ENCODE measurements at places on chromosomes 11 and 22. TPM values are rescaled to one million over a fixed set of nuclear protein-coding genes. Genes with fewer than 3 reads are reported as not detected.

CHKA gene
- polyA plus RNA-seq, result 37.5 TPM

OR2D2 gene
- not detected for polyA plus RNA-seq

TIGD3 gene
- 0.62 TPM for polyA plus RNA-seq

MFRP gene
- polyA plus RNA-seq, result not detected

DNA sequence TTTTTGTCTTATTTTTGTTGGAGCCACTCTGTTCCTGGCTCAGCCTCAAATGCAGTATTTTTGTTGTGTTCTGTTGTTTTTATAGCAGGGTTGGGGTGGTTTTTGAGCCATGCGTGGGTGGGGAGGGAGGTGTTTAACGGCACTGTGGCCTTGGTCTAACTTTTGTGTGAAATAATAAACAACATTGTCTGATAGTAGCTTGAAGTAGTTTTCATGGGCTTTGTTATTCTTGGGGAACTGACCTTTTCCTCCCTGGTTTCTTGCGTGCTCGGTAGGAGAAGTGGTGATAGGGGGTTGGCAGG is 6.0 kb upstream of the MCM5 start:
- no peak for DNase-seq

DNA sequence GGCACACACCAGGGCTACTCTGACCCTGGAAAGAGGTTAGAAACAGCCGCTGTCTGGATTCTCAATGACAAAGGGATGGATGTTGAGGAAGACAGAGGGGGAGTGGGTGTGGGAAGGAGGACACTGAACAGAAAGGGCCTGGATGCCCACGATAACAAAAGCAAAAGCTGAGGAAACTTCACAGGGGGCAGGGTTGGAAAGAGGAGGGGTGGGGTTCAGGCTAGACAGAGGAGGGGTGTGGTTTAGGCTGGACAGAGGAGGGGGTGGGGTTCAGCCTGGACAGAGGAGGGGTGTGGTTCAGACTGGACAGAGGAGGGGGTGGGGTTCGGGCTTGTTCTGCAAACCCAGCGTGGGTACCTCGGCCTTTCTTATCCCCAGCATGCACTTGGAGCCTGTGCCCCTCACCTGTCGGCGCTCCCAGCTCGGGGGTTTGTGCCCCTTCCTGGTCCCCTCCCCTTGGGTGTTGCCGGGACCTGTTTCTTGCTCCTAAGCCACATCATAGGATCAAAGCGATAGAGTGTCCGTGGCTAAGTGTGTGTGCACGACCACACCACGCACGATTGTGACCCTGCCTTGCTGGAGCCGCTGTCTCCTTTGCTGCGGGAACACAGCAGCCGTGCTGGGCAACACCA is 75.6 kb downstream of the BRD1 start:
- DNase-seq, result no peak

DNA sequence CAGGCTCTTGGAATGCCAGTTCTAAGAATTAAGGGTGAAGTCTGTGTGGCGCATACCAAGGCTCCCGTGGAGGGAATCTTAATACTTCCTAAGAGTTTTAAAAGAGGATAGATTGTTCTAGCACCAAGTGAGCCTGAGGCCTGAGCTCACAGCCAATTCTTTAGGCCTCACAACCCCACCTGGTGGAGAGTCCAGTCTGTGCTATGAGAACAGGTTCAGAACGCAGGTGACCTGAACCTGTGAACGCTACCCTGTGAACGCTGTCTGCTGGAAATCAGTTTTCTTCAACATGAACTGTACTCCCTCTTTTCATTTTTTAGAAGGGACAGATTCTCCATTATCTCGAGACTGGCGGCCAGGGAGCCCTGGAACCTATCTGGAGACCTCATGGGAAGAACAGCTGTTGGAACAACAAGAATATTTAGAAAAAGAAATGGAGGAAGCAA is 43.2 kb upstream of the DLAT start:
- peak; percentile 65 for DNase-seq

GRCh38 chr11:71453037-71453917 is at the start of gene NADSYN1:
TSS of gene NADSYN1 (plus strand) at chr11:71453203. CDS start at chr11:71453297, 94 bp downstream.
- peak; percentile 89 for DNase-seq

All from left renal pelvis (tissue), 4 donors.